ENCODE measurements at places on chromosomes 1 and 21.

- peak; percentile 20 for DNase-seq
These were observed 14.4 kb downstream of the MEGF6 start for GRCh38 chr1:3596663-3597598.

DNA sequence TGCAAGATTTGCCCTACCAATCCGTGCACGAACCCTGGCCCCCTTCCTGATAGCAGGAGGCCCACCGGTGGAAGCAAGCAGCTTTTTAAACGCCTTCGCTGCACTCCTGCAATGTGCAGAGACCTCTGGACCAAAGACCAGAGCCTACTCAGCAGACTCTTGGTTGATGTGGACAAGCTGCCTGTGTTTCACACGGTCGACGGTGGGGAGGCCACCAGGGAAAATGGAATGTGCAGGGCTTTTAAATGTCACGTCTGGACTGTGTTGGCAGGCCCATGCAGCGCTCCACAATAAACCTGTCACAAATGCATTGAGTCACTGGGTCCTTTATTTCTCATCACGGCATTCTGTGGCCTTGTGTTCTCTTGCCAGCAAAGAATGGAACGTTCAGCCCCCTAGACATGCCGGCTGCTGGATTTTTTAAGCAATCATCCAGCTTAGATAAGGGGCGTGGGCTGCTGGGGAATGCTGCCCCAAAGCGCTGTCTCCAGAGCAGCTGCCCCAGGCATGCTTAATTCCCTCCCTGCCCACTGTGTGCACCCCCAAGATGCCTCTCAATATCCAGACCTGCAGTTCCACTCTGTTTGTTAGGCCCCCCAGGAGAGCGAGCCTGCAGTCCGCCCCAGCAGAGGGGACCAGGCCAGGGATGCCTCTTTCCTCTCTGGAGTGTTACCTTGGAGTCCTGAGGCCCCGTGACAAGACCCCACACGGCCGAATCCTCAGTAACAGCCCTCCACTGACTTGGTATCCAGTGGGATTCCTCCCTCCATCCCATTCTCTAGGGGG, 71.3 kb downstream of the ATP5PO start:
- DNase-seq = no peak

DNA sequence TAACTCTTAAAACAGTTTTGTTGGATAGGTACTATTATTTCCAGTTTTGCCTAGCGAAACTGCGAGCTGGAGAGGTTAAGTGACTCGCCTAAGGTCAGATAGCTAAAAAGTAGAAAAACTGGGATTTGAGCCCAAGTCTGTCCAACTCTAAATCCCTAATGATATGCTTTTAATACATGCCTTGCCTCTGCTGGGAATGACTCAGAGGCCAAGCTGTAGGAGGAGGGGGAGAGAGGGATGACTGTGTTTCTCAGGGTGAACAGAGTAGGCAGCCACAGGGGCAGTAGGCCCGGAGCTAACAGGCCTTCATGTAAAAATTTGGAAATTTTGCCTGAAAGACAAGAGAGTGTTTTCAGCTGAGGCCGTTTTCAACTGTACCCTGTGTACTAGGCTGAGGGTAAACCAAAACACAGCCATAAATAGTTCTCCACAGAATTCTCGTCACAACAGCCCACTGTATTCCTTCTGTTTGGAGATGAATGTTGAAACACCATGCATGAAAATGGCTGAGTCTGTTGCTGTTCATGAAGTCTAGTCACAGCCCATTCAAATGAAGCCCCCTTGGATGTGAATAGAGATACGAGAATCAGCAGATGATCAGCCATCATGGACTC, 107.5 kb upstream of the HOOK1 start:
- no peak for DNase-seq

DNA sequence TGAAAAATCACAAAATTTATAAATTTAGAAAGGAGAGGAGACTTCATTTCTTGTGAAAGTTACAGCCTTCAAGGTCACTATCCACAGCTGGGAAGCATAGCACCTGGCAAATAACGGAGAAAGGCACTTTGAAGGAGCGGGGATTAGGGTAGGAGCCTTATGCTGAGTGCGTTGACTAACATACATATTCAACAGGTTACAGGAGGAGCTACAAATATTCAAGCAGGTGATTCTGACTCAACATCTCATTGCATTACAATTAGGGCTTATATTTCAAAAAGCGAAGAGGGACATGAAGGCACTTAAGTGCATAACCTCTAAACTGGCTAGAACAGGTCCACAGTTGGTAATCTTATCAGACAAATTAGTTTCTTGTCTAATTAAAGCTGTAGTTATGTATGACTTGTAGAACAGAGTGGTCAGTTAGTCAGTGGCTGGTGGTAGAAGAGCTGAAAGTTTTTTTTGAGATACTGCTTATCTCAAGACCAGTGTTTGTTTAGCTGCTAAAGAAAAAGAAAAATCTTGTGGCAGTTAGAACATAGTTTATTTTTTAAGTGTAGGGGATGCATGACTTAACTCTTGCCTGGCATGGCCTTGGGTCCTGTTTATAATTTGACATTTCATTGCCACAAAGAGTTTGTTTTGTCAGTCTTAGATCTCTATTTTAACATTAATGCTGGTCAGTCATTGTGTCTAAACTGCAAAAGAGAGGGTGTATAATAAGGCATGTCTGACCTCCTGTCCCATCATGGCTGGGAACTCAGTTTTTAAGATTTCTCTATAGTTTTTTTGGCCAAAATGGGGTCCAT, 311.5 kb downstream of the DUSP10 start:
- DNase-seq = no peak

- DNase-seq = peak; percentile 91
These were observed 66.7 kb upstream of the VAMP3 start for GRCh38 chr1:7704214-7705047.

All from activated gamma-delta T cell treated with Interleukin-2 at 50 U/mL for 16 hours (primary cell).